ENCODE measurements at places on chromosomes 16 and 17.

GRCh38 chr16:81905277-81905676 is 106.0 kb downstream of the SDR42E1 start:
- no peak for DNase-seq

- DNase-seq, result peak; percentile 65
Observed at GRCh38 chr17:49407981-49408501, 6.6 kb downstream of the PHB1 start.

- peak; percentile 44 for DNase-seq
Observed at GRCh38 chr16:27529962-27530361, 19.8 kb downstream of the GTF3C1 start.

DNA sequence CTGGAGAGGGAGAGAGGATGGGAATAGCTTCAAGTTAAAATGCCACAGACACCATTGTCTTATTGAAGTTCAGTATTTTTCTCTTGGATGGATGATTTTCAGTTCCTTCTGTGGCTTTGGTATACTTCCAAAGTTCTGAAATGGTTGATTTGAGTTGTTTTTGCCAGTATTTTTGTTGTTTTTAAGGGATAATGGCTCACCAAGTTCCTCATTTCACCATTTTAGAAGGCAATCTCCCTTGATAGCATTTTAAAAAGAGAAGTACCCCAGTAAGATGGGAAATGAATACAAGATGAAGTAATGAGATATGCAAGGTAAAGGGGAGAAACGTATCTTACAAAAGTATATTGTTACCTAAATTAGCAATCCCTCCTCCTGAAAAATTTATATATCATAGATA is 18.5 kb upstream of the SPDYE4 start:
- no peak for DNase-seq

DNA sequence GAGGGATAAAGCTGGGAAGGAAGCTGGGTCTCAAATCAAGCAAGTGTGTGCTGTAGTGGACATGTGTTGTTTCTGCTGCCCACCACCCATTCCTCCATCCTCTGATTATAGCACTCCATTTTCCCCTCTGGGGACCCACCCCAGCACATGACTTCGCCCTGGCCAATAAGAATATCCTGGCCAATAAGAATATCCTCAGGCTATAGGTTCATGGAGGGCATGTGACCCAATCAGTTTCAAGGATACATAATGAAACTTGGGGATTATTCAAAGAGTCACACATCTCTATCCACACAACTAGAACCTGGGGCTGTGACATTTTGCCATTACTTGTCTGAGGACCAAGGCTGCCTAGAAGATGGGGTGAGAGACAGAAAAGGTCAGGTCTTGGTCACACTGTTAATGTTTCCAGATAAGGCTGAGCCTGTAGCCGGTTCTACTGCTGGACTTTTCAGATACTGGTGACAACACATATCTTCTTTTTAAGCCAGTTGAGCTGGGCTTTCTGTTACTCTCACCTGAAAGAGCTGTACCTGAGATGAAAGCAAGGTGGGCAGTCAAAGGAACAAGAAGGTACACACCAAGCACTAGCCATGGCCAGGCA is 33.7 kb downstream of the MYO18A start:
- no peak for DNase-seq

GRCh38 chr17:69818467-69818866 is 256.6 kb upstream of the KCNJ16 start:
- no peak for DNase-seq

DNA sequence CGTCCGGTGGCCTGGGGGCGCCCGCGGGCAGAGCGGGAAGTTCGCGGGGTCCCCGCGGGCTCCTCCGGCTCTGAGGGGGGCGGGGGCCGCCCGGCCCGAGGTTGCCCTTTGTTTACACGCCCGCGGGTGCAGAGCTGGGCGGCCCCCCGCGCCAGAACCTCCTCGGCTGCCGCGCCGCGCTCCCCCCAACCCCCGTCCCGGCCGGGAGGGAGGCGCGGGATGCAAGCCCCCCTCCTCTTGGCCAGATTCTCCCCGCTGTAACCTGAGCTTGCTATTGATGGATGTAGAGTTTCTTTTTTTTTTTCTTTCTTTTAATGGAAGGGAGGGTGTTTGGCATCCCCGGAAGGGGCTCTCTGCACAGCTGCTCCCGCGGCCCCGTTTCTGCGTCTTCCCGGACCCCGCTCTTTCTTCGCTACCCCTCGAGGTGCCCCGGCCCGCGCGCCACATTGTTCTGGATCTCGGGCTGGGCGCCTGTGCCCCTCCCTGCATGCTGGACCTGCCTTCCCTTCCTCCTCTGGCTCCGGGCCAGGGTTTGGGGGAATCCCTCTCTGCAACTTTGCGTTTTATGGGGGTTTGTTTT is 646 bp downstream of the CBX2 start:
- no peak for DNase-seq

- DNase-seq, result peak; percentile 63
Observed at GRCh38 chr17:42937712-42938596, 26.3 kb downstream of the AARSD1 start.

DNA sequence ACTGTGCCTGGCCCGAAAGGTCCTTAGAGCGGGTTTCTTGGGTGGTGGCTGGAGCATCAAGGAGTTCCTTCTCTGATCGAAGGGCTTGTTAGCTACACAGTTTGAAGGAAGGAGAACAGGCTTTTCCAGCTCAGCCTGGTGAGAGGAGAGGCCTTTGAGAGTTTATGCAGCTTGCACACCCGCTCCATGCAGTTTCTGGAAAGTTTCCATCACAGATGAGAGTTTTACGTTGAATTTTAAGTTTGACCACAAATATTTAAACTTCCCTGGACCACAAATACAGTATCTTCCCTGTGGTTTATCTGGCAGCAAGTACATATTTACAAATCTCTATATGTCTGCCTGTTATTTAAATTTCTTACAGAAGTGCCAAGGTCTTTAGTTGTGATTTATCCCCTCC is 56.8 kb downstream of the HIC1 start:
- no peak for DNase-seq

GRCh38 chr17:54795046-54795445 is 105.6 kb upstream of the TOM1L1 start:
- DNase-seq, result no peak

- no peak for DNase-seq
Observed at GRCh38 chr17:76092526-76093413, 10.8 kb downstream of the EXOC7 start.

Data from kidney tubule cell (primary cell).